ENCODE measurements at places on chromosomes 13 and 19.

- H3K4me1 ChIP-seq, result peaks cover 61% of the 10 kb centered on the region
- no peaks in the 10 kb centered on the region for H3K27me3 ChIP-seq
- H3K36me3 ChIP-seq, result peaks cover 16% of the 10 kb centered on the region
- H3K4me3 ChIP-seq, result peak overlapping the region; percentile 93
- H3K27ac ChIP-seq, result peak overlapping the region; percentile 95
Measured at GRCh38 chr13:48038761-48039160, 1.2 kb downstream of the NUDT15 start.

DNA sequence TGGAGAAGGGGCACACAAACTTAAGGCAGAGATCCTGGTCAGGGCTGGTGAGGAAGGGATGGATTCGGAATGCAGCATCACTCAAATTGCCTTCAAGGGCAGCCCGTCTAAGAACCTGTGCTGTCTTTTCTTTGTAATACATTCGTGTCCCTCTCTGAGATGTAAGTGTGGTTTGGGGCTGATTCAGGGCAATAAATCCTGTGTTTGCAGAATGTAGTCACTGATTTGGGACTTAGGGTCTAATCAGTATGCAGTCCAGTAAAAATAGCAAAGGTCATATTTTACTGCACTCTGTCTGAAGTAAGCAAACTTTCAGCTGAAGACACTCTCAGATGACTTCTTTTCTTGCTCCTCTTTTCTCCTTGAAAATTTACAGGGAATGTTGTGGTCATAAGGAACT is 93.8 kb upstream of the C1QTNF9B start:
- H3K36me3 ChIP-seq, result no peaks in the 10 kb centered on the region
- no peak overlapping the region for H3K4me3 ChIP-seq
- H3K27me3 ChIP-seq, result peaks cover 25% of the 10 kb centered on the region
- no peak for DNase-seq
- no peak overlapping the region for H3K27ac ChIP-seq
- H3K4me1 ChIP-seq, result no peaks in the 10 kb centered on the region

DNA sequence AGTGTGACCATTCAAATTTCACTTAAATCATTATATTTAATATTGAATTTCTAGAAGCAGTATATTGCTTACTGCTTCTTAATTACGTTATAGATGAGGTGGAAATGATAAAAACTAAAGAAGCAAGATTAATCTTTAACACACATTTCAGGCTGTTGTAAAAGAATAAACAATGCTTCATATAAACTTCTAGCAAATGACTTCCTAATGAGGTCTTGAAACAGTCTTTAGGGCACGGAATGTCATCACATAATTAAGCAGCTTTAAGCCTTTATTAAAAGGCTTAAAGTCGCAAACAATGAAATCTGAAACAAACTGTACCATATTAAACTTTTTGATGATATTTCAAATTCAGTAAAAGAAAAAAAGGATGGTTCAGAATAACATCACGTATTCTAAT is 1.9 kb downstream of the SLITRK6 start:
- DNase-seq, result no peak
- no peak overlapping the region for H3K27ac ChIP-seq
- no peaks in the 10 kb centered on the region for H3K36me3 ChIP-seq
- H3K4me3 ChIP-seq, result no peak overlapping the region

DNA sequence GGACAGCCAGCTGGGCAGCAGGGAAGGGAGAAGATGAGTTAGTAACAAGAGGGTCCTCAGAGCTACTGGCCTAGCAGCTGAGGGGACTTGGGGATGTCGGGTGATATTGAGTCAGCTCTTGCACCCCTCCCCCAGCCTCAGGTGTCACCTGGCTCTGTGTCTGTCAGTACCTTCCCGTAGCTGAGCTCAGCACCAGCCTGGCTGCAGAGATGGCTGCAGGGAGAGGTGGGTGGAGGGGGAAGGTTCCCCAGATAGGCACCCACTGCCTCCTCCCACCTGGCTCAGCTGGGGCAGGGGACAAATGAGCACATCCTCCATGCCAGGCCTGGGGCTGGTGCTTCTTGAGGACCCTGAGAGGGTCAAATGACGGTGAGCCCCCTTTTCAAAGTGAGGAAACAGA is 6.8 kb upstream of the KPTN start:
- no peak overlapping the region for H3K4me3 ChIP-seq
- H3K27ac ChIP-seq, result no peak overlapping the region
- DNase-seq, result no peak
- H3K36me3 ChIP-seq, result peaks cover 2% of the 10 kb centered on the region

DNA sequence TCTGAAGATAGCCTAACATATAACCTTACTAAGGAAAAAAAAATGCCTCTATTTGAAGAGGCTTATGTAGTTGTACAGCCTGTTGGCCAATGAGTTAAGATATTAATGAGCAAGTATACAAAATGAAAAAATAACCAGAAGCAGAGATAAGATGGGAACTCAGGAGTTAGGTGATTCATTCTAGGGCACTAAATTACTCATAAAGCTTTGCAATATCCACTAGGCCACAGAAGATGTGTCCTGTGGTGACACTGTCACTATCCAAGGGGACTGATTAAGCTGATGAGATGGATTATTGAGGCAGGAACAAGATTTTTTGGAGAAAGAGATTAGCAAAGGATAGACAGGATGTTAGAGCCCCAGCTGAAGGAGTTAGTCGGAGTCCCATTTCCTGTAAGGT is 99.6 kb downstream of the LIG4 start:
- no peaks in the 10 kb centered on the region for H3K36me3 ChIP-seq
- no peak overlapping the region for H3K27ac ChIP-seq
- H3K4me1 ChIP-seq, result no peaks in the 10 kb centered on the region
- H3K27me3 ChIP-seq, result peaks cover 5% of the 10 kb centered on the region
- H3K4me3 ChIP-seq, result no peak overlapping the region

- H3K4me3 ChIP-seq, result no peak overlapping the region
- peak overlapping the region; percentile 42 for H3K27ac ChIP-seq
- peaks cover 12% of the 10 kb centered on the region for H3K36me3 ChIP-seq
Measured at GRCh38 chr13:77009011-77009410, 17.1 kb downstream of the CLN5 start.

DNA sequence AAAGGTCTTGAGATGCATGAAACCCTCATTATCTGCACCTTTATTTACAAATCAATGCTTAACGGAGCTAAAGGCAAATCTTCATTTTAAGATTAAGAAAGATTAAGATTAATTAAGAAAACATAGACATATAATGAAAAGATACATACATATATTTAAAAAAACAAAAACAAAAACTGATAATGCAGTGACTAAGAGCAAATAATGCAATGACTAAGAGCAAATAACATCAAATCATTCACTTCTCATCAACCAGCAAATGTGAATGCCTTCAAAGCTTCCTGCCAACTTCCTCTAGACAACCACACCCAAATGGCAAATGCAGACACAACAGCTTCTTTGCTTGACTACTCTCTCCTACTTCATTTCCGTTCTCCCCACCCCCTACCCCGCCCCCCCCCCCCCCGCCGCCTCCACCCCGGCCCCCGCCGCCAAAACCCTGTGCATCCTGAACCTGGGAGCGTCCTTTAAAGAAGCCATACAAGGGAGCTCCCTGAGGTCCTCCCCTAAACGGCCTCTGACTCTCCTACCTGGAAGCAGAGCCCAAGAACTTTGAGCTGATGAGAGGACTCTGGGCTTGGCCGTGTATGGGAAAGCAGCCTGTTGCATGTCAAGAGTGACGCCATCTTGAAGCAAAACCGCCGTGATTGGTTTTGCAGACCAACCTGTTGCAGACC is 24.5 kb downstream of the TEX101 start:
- DNase-seq, result no peak
- peak overlapping the region; percentile 39 for H3K4me3 ChIP-seq
- no peaks in the 10 kb centered on the region for H3K27me3 ChIP-seq
- peak overlapping the region; percentile 54 for H3K27ac ChIP-seq
- H3K4me1 ChIP-seq, result peaks cover 34% of the 10 kb centered on the region

DNA sequence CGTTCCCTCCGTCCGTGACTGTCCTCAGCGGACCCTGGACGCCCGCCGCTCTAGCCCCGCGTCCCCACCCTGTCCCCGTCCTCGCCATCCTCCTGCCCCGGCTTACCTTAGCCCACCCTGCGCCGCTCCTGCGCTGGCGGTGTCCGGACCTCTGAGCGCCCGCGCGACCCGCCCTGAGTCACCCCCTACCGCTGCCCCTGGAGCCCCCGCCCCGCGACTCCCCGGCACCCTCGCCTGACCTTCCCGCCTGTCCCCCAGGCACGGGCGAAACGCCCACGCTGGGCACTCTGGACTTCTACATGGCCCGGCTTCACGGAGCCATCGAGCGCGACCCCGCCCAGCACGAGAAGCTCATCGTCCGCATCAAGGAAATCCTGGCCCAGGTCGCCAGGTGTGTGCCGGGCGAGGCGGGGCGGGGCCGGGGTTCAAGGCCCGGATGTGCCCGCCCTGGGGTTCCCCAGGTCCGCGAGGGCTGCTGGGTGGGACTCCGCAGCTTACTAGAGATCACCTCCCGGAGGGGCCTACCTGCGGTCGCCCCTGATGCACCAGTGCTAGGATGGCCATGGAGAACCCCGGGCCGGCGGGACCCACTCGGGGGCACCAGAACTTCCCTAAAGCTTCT is 5.1 kb downstream of the HMG20B start:
- no peak for DNase-seq
- peaks cover 2% of the 10 kb centered on the region for H3K36me3 ChIP-seq
- no peaks in the 10 kb centered on the region for H3K27me3 ChIP-seq

GRCh38 chr19:48887861-48888612 is 10.5 kb downstream of the TULP2 start:
- no peak overlapping the region for H3K27ac ChIP-seq
- no peaks in the 10 kb centered on the region for H3K4me1 ChIP-seq
- peaks cover 15% of the 10 kb centered on the region for H3K27me3 ChIP-seq
- DNase-seq, result no peak
- H3K4me3 ChIP-seq, result no peak overlapping the region

DNA sequence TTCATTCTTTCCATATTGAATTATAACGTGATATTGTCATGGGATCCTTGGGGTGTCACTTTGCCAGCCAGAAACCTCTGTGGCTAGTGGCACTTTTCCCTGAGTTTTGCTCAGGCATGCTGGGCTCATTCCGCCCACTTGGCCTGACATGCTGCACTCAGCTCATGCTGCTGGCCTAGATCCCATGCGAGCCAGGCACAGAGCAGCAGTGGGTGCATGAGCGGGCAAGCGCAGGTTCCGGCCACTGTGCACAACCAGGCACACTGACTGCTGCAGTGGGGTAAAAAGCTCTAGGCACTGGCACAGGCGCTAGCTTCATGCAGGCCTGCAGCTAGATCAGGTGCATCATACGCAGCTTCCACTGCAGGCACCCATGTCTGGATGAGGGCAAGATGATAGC is 221.2 kb downstream of the MAB21L1 start:
- no peaks in the 10 kb centered on the region for H3K36me3 ChIP-seq
- H3K27ac ChIP-seq, result no peak overlapping the region
- no peaks in the 10 kb centered on the region for H3K27me3 ChIP-seq
- DNase-seq, result no peak
- H3K4me3 ChIP-seq, result no peak overlapping the region

DNA sequence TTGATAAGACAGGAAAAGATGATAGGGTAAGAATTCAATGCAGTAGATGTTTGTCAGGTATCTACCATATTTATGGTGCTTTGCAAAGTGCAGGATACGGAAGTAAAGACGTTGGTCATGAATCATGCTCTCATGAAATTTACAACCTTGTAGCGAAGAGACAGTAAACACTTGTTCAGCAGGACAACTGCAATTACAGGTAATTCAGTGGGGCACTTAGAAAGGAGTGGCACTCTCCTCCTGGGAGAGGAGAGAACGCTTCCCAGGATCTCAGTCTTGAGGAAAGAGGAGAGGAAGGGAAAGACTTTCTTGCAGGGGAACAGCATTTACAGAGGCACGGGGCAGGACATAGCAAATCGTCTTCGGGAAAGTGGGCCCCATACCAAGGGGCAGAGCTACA is 46.4 kb downstream of the SOX1 start:
- DNase-seq, result no peak
- peaks cover 37% of the 10 kb centered on the region for H3K27me3 ChIP-seq
- no peaks in the 10 kb centered on the region for H3K36me3 ChIP-seq
- H3K4me3 ChIP-seq, result no peak overlapping the region

GRCh38 chr13:92829930-92830329 is 396.7 kb upstream of the GPC6 start:
- H3K27ac ChIP-seq, result no peak overlapping the region
- no peaks in the 10 kb centered on the region for H3K36me3 ChIP-seq
- no peaks in the 10 kb centered on the region for H3K27me3 ChIP-seq
- DNase-seq, result no peak

- H3K4me3 ChIP-seq, result no peak overlapping the region
- H3K36me3 ChIP-seq, result no peaks in the 10 kb centered on the region
- DNase-seq, result no peak
- peaks cover 38% of the 10 kb centered on the region for H3K27me3 ChIP-seq
Measured at GRCh38 chr19:53951947-53952346, 10.8 kb upstream of the CACNG8 start.

- no peaks in the 10 kb centered on the region for H3K27me3 ChIP-seq
- no peak for DNase-seq
- H3K4me1 ChIP-seq, result peaks cover 76% of the 10 kb centered on the region
- no peak overlapping the region for H3K4me3 ChIP-seq
Measured at GRCh38 chr13:45468635-45469034, 3.9 kb downstream of the COG3 start.

DNA sequence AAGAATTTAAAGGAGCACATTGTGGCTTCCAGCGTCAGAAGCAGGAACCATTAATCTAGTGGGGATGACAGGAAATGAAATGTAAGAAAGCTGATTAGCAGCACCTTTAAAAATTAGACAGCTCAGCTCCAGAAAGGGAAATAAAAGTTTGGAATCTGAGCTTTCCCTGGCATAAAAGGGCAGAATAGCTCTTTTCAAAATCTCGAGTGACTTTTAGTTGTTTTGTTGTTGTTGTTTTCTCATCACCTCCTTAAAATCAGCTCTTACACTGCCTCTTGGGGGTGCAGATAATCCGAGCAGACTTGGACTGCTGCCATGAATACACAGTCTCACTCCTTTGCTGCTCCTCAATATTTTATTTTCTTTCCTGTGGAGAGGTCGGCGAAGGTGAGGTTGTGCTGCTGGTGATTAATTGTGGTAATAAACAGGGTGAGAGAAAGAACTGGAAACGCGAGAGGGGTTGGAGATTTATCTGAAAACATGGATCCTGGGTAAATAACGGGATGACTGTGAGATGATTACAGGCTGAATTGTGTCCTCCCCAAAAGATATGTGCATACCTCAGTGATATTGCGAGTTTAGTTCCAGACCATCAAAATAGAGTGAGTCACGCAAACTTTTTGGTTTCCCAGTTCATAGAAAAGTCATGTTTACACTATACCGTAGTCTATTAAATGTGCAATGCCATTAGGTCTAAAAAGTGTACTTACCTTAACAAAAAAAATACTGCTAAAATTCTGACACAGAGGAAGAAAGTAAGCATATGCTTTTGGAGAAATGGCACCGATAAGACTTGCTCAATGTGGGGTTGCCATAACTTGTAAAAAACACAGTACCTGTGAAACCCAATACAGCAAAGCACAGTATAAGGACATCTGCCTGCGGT is 787.7 kb downstream of the UQCRFS1 start:
- H3K27ac ChIP-seq, result no peak overlapping the region
- no peak for DNase-seq
- H3K27me3 ChIP-seq, result peaks cover 7% of the 10 kb centered on the region

All from activated T-cell treated with anti-CD3 and anti-CD28 coated beads, Interleukin-2, amount 50 U/mL, for 72 hours (primary cell).